ENCODE measurements at places on chromosomes 5 and 9.

GRCh38 chr9:88303721-88304451, 84.4 kb upstream of the SPIN1 start:
- no peak for DNase-seq

DNA sequence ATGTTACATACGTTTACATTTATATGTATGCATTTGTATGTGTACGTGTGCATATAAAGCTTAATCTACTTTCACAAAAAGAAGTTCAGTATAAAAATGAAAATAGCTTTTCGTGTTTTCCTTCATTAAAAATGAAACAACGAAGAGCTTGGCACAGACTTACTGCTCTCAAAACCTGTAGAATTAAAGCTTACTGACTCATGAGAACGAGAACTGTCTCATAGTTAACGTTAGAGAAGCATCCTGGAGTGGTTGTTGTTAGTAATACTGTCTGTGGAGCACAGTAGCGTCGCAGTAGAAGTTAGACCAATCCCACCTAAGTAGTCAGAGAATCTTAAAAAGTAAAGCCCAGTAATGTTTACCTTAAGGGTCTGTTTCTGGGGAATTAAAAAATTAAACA, 1.3 kb downstream of the MAT2B start:
- no peak for DNase-seq

DNA sequence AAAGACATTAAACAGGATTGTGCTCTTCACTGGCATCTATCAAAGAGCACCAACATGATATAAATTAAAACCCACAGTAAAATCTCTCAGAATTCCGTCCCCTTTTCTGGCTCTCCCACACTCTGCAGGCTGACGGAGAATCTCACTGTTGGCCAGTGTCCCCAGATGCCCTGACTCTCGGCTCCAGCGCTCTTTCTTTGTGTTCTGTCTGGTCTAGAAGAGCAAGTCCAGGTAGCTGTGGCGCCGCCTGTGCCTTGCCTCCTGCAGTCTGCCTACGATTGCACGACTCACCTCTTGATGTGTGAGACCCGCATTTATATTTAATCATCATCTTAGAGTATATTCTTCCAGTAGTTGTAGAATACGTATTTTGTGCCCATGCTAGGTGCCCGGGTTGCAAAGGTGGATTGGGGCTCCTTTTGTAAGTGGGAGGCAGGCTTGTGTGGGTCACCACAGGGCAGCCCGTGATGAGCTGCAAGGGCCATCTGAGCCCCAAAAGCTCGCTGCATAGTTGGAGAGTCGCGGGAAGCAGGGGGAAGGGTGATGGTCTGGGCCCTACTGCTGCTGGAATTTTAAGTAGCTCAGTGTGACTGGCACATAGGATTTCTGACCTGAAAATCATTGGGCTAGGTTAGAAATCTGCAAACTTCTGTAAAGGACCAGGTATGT, 55.6 kb downstream of the EHMT1 start:
- DNase-seq = no peak

- DNase-seq = no peak
Observed at GRCh38 chr9:131485728-131486422, 16.8 kb upstream of the POMT1 start.

DNA sequence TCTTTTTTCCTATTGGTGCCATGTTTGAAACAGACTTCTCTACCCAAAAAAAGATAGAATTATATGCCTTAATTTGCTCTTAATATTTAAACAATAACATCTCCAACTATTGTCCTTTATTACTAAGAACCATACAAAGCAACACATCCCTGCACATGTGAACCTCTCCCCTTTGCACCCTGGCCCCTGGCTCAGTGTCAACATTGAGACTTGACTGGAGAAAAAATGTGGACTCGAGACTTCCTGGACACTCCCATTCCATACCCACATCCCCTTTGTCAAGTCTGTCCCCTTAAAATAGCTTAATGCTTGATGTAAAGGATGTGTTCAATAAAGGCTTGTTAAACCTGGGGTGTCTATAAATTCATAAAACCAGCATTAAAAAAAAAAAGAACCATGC, 53.2 kb downstream of the TTC39B start:
- DNase-seq = no peak

DNA sequence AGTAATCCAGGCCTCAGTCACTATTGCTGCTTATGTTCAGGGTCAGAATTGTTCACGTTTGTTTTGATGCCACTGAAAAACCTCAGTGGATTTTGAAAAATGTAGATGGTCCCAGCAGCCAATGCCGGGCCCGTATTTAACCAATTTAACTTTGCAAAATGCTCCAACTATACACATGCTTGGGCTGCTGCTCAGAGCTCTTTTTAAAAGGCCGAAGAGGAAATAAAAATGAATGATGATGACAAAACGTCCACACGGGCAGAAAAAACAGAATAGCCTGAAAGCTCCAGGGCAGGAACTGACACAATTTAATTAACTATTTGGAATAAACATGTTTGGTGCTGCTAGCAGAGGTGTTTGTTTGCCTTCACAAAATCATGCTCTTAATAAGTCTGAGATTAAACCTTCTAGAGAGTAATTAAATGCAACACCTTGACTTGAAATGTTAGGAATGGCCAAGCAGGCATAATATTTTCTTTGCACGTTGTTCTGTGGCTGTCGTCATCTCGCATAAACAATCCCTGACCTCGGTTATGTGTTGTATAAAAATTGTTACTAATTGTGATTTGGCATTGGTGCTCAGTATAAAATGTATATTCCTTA, 152.7 kb downstream of the SLIT3 start:
- DNase-seq = no peak

DNA sequence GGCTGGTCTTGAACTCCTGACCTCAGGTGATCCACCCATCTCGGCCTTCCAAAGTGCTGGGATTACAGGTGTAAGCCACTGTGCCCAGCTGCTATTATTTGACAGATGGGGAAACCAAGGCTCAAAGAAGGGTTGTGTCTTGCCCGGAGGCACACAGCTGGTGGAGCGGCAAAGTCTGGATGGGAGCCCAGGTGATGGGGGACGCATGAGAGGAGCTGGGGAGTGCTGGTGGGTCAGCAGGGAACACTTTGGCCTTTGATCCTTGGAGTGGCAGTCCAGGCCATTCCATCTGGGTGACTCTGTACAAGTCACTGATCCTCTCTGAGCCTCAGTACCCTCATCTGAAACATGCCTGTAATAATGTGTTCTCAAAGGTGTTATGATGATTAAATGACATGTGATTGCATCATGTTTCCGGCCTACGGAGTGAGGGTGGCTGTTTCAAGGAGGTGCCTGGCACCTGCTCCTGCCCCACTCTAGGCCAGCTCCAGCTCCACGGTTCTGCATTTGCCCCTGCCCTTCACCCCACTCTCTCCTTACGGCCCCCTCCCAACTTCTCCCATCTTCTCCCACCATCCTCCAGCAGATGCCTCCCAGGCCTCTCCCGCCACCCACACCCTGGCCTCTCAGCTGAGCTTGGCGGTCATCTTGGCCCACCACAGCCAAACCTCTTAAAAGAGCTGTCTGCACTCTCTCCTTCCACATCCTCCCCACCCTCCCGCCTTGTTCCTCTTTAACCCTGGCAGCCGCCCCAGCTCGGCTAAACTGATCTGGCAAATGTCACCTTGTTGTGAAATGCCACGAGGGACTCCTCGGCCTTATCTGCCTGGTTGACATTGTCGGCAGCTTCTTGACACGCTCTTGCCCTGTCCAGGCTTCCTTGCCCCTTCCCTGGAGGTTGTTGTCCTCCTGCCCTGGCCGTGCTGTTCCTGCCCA, 5.5 kb upstream of the DBN1 start:
- DNase-seq = no peak

DNA sequence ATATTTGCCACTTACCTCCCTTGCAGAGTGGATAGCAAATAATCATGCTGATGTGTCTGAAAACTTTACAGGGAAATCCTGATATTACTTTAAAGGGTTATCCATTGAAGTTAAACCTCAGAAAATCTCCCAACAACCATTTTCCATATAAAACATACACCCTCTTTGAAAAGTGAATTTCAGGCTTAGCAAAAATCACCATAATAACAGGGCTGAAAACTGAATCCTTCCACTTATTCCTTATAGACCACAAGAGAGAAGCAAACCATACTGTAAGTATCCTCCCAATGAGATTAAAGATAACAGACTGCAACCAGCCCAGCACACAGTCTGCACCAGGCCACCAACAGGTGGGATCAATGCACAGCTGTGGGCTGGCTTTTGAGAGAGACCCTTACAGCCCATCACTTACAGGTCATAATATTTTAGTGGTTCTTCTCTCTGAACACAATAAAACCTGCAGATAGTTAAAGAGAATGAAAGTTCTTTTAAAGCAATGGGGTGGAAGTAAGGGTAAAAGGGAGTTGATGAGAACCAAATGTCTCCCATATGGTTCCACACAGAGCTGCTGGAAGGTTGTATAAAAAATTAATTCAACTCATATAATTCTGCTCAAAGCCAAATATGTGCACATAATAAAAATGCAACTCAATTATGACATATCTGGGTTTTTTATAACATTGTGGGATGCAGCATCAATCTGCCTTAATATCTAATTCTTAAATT, 376.2 kb upstream of the GRAMD2B start:
- no peak for DNase-seq

DNA sequence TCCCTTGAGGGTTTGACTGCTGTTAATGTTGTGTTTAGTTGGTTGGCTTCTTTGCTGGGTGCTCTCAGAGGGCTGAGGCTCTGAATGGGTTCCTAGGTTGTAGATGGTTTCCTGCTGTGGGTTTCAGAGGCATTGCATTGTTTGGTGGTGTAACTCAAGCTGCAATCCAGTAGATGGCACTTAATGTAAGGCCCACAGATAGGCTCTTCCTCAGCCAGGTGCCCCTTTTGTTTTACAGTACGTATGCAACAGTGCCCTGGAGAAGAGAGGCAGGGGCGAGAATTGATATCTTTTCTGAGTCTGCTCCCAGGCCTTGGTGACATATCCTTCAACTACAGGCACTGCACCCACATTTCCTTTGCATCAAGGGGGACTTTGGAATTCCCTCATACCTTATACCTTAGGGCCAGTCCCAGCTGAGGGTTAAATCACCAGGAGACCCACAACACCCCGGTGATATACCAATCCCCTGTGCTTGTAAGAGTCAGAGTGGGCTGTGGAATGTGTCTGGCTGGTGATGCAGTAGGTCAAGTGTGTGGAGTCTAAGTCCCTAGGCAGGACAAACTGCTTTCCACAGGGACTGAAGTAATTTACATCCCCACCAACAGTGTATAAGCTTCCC, 7.0 kb upstream of the UGT3A2 start:
- no peak for DNase-seq

DNA sequence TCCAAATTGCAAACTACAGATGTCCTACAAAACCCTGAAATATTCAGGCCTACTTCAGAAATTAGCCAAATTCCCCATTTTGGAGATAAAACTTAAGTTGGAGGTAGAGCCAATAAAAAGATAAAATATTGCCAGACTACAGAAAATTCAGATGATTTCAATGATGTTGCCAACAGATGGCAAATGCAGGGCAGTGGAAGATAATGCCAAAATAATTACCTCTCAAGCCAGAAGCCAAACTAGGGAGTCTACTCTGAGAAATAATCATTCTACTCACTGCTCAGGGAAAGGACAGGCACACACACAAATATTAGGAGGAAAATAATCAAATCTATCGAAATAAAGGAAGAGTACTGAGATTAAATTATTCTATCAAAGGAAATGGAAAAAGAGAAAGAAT, 347.5 kb upstream of the CCNG1 start:
- no peak for DNase-seq

- DNase-seq = peak; percentile 84
Observed at GRCh38 chr5:765948-766631, 18.4 kb downstream of the ZDHHC11B start.

GRCh38 chr9:133786371-133786753, 48.2 kb upstream of the SARDH start:
- no peak for DNase-seq

GRCh38 chr5:174292348-174292747, 246.8 kb downstream of the NSG2 start:
- peak; percentile 52 for DNase-seq

GRCh38 chr5:66324357-66324756, 180.3 kb downstream of the SREK1 start:
- DNase-seq = no peak

DNA sequence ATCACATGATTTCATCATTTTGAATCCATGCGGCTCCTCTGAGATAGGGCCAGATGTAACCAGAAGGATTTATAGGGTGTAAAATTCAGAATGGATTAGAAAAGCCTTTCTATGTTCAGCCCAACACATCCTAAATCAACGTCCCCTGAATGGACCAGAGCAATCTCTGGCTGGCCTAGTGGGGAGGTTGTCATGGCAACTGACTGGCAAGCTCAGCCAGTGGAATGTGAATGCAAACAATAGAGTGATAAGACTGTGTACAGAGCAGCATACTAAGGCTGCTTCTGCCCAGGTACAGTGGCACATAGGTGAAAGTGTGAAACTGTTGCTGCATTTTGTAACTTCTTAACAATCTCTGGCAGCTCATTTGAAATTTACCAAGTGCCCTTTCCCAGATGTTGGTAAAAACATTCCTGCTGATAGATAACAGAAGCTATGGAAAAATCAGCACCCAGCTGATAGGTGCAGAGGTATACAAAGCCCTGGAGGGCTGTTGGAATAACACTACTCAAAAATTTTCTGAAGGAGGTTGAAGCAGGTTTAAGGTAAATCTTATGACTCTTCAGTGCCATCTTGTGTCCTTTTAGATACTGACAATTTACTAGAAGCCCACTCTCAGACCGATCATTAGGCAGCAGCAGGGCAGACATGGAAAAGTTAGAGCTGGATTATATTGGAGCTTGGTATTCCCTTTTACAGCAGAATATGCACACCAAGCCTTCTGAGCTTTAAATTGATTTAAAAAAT, 267.2 kb downstream of the RAB3C start:
- no peak for DNase-seq

- no peak for DNase-seq
Observed at GRCh38 chr9:19512103-19512832, 103.5 kb downstream of the ACER2 start.

- no peak for DNase-seq
Observed at GRCh38 chr5:95704150-95704549, 21.4 kb upstream of the SPATA9 start.

DNA sequence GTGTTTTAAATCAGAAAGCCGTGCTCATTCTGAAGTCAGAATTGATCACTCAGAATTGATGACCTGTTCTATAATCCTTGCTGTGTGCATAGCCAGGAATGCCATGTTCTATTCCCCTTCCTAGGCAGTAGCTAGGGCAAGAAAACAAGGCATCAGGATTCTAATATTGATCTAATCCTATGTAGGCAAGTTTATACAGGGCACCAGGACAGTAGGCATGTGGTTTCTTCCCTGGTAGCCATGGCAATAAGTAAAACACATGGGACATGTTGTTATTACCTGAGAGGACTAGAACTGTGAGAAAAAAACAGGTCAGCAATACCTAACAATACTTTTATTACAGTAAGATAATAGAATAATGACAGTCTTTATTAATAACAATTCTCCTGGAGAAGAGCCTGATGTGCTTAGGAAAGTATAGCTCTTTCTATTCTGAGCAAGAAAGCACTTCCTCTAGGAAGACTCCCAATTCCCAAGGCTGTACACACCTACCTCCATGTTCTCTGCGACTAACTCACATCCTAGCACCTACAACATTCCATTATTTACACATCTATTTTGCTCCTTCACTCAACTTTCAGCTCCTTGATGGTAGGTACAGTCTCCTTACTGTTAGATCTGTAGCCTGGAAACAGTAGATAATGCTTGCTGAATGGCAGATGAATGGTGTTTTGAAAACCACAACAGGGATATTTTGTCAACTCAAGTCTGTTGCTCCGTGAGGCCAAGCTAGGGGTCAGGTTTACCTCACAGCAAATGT, 70.8 kb downstream of the STX17 start:
- no peak for DNase-seq
